ENCODE measurements at places on chromosomes 1 and 21. TPM values are rescaled to one million over a fixed set of nuclear protein-coding genes. Genes with fewer than 3 reads are reported as not detected.

DNA sequence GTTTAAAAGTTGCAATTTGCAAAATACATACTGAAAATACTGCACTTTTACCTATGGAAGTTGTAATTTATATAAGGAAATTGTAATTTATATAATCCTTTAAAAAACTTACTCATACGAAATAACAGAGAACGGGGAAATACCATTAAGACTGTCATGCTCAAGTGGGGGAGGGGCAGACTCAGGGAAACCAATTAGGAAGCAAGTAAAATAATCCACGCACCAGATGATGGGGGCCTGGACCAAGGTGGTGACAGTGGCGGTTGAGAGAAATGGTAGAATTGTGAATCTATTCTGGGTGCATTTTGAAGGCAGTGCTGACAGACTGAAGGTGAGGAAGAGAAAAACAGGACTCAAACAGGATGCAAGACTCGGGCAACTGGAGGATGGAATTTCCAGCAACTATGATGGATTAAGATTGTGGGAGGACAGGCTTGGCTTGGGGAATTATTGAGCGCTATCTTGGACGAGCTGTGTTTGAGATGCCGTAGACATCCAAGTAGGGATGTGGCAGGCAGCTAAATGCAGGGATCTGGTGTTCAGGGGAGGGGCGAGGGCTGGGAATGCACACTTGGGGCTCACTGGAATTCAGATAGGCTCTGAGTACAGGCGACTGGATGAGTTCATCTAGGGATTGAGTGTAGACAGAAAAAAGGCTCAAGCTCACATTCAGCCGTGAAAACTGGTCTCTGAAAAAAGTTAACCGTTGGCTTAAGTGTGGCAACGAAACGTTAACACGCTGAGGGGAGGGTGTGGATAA lies 977 bp downstream of the LCA5L start:
- DNase-seq, result no peak

DNA sequence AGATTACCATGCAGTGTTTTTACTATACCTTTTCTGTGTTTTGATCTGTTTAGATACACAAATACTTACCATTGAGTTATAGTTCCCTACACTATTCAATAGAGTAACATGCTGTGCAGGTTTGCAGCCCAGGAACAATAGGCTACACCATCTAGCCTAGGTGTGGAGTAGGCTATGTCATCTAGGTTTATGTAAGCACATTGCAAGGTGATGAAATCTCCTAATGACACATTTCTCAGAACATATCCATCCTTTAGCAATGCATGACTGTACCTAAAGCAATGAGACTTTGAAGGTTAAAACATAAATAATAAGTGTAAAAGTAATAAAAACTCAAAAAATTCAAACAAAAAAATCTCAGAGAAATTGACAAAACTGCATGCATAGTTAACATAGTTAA lies 358.6 kb downstream of the USH2A start:
- no peak for DNase-seq

- DNase-seq, result no peak
Observed at GRCh38 chr1:210441028-210441427, 112.3 kb downstream of the HHAT start.

- no peak for DNase-seq
Observed at GRCh38 chr21:44006656-44007055, 5.5 kb upstream of the TRAPPC10 start.

DNA sequence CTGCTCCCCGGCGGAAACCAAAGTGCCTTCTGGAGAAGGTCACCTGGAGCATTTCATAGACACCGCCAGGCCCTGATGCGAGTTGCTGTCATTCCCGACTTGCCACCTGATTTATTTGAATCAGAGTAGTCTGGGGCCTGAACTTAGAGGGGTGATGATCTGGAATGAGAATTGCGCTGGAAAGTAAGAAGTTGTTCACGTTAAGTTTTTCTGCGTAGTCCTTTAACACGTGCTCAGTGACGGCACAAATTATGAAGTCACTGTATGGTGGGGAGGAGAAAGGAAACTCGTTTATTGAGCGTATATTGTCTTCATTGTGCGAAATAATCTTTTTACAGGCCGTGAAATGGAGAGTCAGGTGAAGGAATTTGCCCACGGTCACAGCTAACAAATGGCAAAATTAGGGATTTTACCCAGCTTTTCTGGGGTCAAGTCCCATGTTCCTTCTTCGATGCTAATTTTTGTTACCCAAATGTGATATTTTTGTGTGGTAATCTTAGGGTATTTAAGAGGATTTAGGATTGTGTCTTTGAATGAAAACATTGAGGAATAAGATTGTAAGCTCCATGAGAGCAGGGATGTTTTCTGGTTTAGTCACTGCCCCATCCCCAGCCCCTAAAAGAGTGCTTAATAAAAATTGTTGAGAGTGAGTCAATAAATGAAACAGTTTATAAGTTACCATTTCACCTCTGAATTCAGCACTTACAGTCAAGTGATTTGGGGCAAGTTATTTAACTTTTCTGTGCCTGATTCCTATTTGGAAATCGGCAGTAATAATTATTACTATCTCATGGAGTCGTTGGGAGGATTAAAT lies 46.4 kb upstream of the NBL1 start:
- DNase-seq, result no peak

- no peak for DNase-seq
Observed at GRCh38 chr1:176857632-176858031, 306.9 kb downstream of the ASTN1 start.

GRCh38 chr1:204368996-204369726 lies 9.4 kb upstream of the PLEKHA6 start:
- DNase-seq, result no peak

DNA sequence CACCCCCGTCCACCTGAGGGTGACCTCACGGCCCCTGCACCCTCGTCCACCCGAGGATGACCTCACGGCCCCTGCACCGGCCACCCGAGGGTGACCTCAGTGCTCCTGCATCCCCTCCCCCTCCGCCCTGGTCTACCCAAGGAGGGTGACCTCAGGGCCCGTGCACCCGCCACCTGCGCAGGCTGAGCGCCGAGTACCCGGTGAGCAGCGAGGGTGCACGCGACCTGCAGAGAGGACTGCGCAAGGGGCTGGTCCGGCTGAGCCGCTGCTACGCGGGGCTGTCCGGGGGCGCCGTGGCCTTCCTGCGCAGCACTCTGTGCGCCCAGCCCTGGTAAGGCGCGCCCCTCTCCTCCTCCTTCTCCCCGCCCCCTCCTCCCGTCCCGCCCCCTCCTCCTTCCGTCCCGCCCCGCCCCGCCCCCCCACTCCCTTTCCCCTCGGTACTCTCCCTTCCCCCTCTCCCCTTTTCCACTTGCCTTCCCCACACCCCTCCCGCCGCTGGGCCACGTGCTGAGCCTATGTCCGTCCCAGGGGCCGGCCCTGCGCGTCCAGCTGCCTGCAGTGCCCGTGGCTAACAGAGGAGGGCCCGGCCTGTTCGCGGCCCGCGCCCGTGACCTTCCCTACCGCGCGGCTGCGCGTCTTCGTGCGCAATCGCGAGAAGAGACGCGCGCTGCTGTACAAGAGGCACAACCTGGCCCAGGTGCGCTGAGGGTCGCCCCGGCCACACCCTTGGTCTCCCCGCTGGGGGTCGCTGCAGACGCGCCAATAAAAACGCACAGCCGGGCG lies 28.4 kb downstream of the TRIM11 start:
- peak; percentile 88 for DNase-seq

GRCh38 chr1:36081926-36082485 lies 1.9 kb upstream of the TEKT2 start:
- peak; percentile 2 for DNase-seq

GRCh38 chr1:237058470-237058869 lies 16.5 kb downstream of the RYR2 start:
- DNase-seq, result no peak

DNA sequence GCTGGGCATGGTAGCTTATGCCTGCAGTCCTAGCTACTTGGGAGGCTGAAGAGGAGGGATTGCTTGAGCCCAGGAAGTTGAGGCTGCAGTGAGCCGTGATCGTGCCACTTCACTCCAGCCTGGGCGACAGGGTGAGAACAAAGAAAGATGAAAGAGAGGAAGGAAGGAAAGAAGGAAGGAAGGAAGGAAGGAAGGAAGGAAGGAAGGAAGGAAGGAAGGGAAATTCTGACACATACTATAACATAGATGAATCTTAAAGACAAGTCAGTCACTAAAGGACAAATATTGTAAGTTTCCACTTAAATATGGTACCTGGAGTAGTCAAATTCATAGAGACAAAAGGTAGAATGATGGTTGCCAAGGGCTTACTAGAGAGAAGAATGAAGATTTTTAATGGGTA lies 108.0 kb upstream of the CACHD1 start:
- no peak for DNase-seq

- no peak for DNase-seq
Observed at GRCh38 chr1:216766633-216767327, 43.6 kb upstream of the ESRRG start.

DNA sequence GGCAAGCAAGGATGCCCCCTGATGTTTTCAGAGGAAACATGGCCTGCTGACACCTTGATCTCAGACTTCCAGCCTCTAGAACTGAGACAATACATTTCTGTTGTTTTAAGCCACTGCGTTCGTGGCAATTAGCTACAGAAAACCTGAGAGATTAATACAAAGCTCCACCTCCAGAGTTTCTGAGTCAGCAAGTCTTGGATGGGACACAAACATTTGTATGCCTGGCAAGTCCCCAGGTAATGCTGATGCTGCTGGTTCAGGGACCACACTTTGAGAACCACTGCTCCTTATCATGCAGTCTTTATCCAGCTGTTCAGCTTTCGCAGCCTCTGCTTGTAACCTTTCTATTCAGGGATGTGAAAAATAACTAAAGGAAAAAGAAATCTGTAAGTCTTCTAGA lies 565.7 kb upstream of the PLXNA2 start:
- DNase-seq, result no peak

DNA sequence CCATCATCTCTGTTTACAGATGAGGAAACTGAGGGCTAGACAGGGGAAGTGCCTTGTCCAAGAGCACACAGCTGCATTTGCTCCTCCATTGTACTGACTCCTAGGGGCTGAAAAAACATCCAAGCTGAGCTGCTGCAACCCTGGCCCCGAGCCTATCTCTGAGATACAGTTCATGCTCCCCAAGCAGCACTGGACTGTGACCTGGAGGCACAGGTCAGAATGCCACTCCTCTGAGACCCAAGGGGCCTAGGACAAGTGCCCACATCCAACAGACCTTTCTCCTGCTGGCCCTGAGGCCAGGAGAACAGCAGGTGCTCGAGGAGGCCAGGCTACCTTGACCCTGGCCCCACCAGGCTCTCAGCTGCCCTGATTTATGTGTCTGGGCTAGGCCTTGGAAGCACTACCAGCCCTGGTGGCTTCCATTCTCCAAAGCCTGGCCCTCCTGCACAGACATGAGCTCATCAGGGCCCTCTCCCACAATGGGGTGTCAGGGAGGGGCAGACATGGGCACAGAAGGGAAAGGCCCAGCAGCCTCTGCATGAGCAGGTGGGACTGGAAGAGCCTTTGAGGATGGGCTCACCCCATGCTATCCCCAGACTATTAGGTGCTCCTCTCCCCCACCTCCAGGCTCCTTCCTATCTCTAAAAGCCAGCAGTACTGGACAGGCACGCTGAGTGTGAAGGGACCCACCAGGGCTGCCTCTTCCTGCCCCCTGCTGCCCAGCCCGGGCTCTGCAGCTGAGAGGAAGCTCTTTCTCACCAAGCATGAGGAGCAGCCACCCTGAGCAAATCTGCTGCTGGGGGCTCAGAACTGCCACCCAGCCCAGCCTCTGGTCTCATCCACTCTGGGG lies 18.8 kb downstream of the ADGRB2 start:
- DNase-seq, result no peak

DNA sequence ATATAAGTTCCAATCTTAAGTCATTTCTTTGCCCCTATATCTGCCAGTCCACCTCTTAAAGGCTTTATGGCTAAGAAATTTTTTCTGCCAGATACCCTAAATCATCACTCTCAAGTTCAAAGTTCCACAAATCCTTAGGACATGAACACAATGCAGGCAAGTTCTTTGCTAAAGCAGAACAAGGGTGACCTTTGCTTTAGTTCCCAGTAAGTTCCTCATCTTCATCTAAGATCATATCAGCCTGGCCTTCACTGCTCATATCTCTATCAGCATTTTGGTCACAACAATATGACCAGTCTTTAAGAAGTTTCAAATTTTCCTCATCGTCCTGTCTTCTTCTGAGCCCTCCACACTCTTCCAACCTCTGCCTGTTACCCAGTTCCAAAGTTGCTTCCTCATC lies 402.2 kb upstream of the RUNX1 start:
- DNase-seq, result no peak

- DNase-seq, result no peak
Observed at GRCh38 chr1:236759252-236759859, 35.7 kb upstream of the MTR start.

DNA sequence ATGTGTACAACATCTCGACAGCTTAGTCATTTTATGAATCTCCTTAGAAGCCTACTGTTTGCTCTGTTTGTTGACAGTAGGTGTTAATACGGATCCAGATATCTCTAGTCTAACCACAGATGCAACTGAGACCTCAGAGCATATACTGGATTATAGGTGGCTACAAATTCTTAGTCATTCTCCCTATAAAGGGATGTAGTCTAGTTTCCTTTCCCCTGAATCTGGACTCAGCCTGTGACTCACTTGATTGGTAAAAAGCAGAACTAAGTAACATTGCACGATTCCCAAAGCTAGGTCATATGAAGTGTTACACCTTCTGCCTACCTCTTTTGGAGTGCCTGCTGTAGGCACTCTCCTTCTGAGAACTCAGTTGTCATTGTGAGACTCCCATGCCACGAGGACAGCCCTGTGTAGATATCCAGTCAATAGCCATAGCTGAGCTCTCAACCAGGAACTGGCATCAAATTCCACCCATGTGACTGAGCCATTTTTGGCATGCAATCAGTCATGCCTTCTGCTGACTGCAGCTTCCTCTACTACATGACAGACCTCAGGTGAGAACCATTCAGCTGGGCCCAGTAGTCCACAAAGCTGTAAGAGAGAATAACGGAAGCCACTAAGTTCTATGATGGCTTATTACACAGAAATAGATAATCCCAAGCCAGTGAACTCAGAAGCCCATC lies 135.9 kb upstream of the CHRM3 start:
- no peak for DNase-seq

DNA sequence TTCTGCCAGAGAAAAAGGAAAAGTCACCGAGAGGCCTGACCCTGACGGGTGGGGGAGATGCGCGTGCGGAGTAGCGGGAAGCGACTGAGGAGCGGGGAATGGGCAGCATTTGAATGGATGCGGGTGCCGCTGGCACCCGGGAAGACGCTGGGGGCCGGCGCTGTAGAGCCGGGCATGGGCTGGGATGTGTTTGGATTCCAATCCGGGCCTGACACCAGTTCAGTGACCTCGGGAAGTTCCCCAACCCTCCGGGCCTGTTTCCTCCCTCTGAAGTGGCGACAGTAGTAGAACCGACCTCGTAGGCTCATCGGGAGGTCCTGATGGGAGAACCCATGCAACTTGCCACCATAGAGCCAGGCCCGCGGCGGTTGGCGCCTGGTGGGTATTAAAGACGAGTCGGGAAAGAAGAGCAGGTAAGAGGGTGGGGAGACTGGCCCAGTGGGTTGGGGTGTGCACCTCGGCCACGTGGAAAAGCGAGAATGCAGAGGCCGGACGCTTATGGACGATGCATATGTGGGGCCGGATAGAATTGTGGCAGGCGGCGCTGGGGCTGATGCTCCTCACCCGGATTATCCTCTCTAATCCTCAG lies 642 bp upstream of the SLC16A1 start:
- DNase-seq, result no peak

Gene CYP4A22
- not detected for polyA plus RNA-seq

Gene TMEM82
- polyA plus RNA-seq, result not detected

Gene ZYG11A
- polyA plus RNA-seq, result 0.02 TPM

Gene C1orf94
- not detected for polyA plus RNA-seq

Gene IL12RB2
- polyA plus RNA-seq, result 0.58 TPM

Gene CCDC27
- not detected for polyA plus RNA-seq

Measured in spleen (tissue), 13 donors.